ENCODE measurements at places on chromosomes 13 and 19.
A peak's percentile ranks its signal among the peaks of the same experiment; 100 is the strongest.

GRCh38 chr19:33358408-33358807 is 15.1 kb upstream of the CEBPG start:
- no peak for DNase-seq

- DNase-seq, result no peak
Measured at GRCh38 chr13:106651442-106651841, 83.5 kb upstream of the ARGLU1 start.

DNA sequence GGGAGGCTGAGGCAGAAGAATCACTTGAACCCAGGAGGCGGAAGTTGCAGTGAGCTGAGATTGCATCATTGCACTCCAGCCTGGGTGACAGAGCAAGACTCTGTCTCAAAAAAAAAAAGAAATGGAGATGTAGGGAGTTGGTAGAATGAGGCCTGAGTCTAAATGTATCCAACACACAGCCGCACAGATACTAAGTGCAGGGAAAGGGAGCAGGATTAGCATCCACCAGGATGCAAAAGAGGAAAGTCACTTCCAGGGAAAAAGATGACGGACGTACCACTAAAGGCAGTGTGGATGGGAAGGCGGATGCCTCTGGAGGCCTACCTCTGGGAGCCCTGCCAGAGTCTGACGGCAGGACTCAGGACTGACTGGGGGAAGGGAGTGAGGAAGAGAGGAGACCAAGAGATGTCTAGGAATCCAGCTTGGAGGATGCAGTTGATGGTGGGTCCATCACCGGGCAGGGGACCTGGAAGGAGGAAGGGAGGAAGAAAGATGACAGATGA is 6.8 kb downstream of the FAM98C start:
- peak; percentile 58 for DNase-seq

- no peak for DNase-seq
Measured at GRCh38 chr19:57903618-57904184, 12.7 kb downstream of the ZNF417 start.

- no peak for DNase-seq
Measured at GRCh38 chr13:79451500-79451962, 29.4 kb upstream of the NDFIP2 start.

DNA sequence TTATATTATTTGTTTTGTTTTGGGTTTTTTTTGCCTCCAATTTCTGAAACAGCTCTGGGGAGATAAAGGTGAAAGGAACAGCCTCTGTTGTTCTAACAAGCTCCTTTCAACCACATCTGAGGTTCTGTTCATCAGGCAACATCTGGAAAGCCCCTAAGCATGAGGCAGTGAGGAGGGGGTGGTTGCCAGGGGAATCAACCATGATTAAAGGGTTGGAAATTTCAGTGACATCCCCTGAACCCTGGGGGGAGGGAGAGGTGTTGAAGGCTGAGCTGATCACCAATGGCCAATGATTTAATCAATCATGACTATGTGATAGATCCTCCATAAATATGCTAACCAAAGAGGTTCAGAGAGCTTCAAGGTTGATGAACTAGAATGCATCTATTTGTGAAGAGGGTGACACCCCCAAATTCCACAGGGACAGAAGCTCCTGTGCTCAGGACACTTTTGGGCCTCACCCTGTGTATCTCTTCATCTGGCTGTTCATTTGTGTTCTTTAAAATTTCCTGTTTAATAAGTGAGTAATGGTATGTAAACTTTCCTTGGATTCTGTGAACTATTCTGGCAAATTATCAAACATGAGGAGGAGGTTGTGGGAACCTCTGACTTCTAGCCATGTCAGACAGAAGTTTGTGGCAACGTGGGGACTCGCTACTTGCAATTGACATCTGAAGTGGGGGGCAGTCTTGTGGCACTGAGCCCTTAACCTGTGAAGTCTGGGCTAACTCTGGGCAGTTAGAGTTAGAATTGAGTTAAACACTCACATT is 221.3 kb downstream of the NHLRC3 start:
- DNase-seq, result no peak

DNA sequence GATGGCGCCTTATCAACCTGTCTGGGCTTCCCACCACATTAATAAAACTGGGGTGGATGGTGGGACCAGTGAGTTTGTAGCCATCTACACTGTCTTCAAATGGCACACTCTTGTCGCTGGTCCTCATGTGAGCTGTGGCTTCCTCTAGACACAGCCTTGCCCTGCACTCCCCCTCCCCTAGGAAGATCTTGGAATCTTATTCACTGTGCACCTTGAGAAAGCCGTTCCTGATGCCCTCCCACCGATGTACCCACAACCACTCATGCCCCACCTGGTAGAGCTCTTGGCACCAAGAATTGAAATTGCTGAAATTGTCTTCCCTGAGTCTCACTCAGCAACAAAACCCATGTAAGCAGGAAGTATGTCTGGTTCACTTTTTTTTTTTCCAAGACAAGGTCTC is 146.0 kb downstream of the PTPRS start:
- no peak for DNase-seq

DNA sequence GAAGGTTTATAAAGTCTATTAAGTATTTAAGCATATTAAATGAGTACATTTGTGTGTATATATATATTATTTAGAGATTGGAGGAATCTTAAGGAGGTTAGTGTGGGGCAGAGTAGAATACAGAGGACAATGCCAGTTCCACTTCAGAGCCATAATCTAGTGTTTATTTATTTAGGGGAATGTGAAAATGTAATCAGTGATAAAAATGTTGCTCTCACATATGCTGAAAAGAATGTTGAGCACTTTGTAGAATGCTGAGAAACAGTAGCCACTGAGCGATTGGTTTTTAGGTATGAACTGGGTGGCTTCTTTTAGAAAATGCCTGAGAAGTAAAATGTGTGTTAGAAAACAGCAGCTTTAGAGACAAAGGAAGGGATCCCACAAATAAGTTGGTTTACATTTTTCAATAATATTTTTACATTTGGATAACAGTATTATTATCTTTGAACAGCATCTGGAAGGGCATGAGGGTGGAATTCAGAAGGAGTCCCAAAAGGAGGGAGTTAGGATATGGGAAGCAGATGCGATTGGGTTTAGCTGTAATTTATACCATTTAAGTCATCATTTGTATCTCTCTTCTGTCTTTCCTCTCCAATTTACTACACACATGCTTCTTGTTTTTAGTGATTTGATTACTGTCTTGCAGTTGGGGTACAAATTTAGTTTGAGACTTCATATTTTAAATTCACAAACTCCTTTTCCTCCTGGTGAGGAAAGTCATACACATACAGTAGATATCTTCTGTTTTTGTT is 68.6 kb downstream of the NDFIP2 start:
- DNase-seq, result no peak

- DNase-seq, result no peak
Measured at GRCh38 chr19:29667901-29668341, 2.7 kb downstream of the PLEKHF1 start.

DNA sequence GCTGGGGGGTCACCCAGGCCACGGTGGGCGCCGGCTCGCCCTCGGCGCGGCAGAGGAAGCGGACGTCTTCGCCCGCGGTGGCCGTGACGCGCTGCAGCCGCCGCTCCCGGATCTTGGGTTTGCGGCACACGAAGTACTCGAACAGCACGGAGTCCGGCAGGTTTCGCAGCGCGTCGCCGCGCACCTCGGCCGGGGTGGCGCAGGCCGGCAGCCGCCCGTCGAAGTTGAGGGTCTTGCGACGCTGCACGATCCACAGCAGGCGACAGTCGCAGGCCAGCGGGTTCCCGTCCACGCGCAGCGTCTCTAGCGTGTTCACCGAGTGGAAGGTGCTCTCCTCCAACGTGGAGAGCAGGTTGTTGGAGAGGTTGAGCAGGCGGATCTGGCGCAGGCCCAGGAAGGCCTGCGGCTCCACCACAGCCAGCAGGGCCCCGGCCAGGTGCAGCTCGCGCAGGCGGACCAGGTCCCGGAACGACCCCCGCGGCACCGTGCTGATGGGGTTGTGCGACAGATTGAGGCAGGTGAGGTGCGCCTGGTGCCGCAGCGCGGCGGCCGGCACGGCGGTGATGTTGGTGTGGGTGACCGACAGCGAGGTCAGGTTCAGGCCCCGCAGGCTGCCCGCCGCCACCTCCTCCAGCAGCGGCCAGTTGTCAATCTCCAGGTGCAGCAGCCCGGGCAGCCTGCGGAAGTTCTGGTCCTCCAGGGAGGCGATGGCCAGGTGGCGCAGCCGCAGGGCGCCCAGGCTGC is 8.6 kb upstream of the PEAK3 start:
- DNase-seq, result peak; percentile 17

- peak; percentile 86 for DNase-seq
Measured at GRCh38 chr19:39792999-39793546, 14.4 kb downstream of the LEUTX start.

DNA sequence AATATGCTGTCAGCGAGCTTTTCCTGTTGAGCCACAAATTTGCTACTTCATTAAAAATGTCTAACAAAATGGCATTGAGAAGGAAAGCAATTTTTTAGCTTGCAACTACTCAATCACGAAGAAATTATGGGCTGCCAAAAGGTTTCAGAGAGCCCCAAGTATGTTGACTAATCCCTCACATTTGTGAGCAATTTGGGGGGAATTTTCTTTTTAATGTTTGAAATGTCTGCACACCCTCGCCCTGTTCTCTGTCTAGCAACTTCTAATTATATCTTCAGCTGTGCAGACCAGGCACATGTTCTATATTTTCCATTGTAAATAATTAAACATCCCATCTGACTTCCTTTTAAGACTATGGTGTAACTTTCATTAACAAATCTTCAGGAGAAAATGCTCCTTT is 192.9 kb downstream of the DCT start:
- DNase-seq, result no peak

DNA sequence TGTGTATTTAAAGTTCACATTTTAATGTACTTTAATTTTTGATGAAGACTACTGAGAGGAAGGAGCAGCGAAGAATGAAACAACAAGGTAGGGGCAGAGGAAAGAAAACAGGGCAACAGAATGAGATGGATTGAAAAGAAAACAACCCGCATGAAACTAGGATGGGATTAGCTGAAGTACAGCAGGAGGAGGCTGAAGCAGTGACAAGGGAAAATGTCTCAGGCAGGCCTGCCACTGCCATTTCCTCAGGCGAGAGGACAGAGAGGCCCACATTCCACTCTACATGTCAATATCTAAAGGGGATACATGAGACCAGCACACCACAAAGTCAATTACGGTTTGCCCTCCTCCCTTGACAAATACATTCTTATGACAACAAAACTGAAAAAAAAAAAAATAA is 1703.2 kb downstream of the EFNB2 start:
- no peak for DNase-seq

- DNase-seq, result no peak
Measured at GRCh38 chr13:73390100-73390499, 331.3 kb downstream of the KLF5 start.

GRCh38 chr19:15042826-15043225 is 6.5 kb upstream of the CASP14 start:
- no peak for DNase-seq

DNA sequence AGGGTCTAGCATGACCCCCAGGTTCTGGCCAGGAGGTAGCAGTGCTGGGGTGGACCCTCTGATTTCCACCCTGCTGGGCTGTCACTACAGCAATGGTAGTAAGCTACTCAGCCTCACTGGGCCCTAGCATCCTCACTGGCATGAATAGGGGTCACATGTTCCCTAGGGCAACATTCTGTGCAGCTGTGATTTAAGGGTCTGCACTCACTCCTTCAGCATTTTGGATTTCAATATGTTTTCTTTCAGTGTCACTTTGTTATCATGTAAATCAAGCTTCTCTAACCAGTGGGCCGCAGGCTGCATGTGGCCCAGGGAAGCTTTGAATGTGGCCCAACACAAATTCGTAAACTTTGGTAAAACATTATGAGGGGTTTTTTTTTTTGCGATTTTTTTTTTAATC is 57.8 kb downstream of the SPATA13 start:
- no peak for DNase-seq

GRCh38 chr13:33245505-33246158 is 39.9 kb downstream of the STARD13 start:
- DNase-seq, result no peak

- no peak for DNase-seq
Measured at GRCh38 chr13:38570706-38571105, 116.2 kb upstream of the FREM2 start.

DNA sequence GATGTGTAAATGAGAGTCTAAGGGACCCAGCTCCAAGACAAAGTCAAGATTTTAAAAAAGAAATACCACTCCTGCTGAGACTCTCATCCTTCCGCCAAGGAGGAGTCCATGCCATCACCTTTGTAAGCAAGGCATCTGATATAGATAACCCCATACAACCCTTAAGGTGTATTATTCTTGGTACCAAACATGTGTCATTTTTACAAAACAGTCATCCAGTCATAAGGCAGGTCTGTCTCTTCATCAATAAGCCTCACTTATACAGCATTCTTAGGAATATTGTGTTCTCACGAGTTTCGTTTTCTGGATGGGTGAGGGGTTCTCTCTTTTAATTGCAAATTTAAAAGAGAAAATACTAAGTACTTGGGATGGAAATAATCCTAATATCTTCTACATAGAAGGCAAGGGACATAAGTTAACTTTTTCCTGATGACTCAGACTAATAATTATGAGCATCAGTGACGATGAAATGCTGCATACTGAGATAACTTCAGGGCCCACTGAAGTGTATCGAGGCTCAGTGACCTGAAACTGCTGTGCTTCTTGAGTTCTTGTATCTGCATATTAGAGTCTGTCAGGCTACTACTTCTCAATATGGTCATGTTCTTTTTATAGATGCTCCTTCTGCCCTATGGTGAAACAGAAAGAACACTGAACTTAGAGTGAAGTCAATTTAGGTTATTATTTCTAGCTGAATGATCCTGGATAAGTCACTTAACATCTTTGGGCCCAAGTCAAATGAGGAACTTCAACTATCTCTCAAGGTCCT is 166.6 kb downstream of the KLF12 start:
- no peak for DNase-seq

DNA sequence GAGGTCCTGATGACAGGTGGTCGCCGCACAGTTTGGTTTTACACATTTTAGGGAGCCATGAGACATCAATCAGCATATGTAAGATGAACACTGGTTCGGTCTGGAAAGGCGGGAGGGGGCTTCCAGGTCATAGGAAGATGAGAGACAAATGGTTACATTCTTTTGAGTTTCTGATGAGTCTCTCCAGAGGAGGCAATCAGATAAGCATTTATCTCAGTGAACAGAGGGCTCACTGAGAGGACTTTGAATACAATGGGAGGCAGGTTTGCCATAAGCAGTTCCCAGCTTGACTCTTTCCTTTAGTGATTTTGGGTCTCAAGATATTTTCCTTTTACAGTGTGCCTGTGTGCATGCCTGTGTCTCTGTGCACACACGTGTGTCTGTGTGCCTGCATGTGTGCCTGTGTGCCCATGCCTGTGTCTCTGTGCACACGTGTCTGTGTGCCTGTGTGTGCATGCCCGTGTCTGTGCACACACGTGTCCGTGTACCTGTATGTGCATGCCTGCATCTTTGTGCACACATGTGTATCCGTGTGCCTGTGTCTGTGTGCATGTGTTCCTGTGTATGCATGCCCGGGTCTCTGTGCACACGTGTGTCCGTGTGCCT is 35.5 kb upstream of the TMEM255B start:
- DNase-seq, result no peak
